ENCODE measurements at places on chromosomes 6 and 20.

DNA sequence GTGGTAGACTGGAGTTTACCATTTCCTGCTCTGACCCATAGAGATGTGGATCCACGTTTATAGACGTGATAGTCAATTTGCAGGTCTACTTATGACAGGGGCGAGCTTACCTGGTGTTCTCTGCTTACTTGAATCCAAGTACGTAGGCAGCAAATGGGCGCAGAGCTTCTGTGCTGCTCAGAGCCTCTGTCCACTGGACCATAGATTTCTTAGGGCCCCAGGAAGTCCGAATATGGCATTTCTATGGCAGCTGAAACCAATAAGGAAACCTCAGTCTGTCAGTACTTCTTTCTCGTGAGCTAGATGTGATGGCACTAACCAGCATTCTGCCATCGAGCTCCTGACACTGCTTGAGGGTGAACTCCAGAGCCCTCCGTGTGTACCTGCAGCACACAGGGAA is 19.5 kb upstream of the NPEPL1 start:
- no peak for DNase-seq

DNA sequence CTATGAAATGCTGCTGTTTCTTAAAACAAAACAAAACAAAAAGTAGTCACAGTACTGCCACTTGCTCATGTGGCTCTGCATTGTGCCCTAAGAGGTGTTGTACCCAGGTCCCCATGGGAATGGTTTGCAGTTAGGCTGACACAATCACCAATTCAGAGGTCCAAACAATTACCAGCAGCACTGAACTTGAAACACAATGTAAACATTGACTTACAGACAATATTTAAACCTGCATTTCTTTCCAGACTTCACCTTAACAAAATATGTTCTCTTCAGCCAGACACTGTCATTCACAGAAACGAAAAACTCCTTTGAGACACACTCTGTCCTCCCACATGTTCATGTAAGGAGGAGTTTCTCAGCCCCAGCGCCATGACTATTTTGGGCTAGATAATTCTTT is 206.8 kb upstream of the ARG1 start:
- no peak for DNase-seq

- no peak for DNase-seq
These were observed 89.1 kb upstream of the TAB2 start for GRCh38 chr6:149228311-149228955.

GRCh38 chr6:164692772-164693510 is 616.5 kb downstream of the C6orf118 start:
- DNase-seq: no peak

DNA sequence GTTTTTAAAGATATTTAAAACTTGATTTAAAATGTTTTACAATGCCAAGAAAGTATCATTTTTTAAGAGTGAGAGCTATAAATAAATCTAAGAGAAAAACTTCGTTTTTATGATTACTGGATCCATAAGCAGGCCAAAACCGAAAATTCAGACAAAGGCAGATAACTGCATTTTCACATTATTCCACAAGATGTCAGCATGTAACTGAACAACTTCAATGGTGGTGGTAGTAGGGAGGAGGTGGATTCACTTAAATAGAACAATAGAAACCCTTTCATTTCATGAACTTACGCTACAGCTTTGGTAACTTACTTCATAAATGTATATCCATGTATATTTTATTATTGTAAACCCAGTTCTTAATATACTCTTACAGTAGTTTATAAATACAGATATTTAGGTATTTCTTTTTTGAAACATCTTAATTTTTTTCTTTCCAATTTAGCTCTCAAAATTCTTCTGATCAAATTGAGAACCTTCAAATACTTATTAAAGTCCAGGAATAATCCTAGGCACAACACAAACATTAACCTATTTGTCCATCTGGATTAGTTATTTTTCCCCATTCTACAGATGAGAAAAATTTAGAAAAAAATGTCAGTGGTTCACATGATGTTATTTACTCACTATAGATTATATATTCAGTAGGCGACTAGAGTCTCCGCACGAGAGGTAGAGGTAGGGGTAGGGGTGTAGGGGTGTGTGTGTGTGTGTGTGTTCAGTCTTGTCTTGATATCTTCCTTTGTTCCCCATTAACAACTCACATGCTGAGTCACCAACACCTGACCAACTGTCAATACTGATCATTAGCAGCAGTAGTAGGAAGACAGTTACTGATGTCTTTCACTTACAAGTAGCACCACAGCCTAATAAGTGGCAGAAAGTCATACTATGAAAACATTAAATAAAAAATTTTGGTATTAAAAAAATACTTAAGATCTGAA is 111.5 kb downstream of the ARHGAP18 start:
- DNase-seq: no peak

All from CD4-positive, alpha-beta T cell treated with Interleukin-1 beta for 1 hour (primary cell).